ENCODE measurements at places on chromosomes 6 and 20.

- DNase-seq = no peak
These were observed 356.0 kb downstream of the BMP2 start for GRCh38 chr20:7123457-7123856.

DNA sequence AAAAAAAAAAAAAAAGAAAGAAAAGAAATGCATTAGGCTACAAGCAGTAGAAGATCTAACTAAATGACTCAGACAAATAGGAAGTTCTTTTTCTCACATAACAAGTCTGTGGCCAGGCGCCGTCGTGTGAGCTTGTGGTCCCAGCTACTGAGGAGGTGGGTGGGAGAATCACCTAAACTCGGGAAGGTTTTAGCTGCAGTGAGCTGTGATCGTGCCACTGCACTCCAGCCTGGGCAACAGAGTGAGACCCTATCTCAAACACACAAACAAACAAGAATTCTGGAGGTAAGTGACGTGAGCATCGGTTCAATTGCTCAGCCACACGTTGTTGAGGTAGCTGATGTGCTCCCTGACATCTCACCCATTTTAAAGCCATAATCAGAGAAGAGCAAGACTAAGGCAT, 37.9 kb upstream of the SLC23A2 start:
- DNase-seq = peak; percentile 31

- DNase-seq = no peak
These were observed 1592.6 kb downstream of the GRIK2 start for GRCh38 chr6:102986086-102986485.

GRCh38 chr20:21105429-21106170, 558 bp downstream of the LINC00237 start:
- no peak for DNase-seq

GRCh38 chr6:166277892-166278578, 30.2 kb downstream of the PRR18 start:
- DNase-seq = no peak

DNA sequence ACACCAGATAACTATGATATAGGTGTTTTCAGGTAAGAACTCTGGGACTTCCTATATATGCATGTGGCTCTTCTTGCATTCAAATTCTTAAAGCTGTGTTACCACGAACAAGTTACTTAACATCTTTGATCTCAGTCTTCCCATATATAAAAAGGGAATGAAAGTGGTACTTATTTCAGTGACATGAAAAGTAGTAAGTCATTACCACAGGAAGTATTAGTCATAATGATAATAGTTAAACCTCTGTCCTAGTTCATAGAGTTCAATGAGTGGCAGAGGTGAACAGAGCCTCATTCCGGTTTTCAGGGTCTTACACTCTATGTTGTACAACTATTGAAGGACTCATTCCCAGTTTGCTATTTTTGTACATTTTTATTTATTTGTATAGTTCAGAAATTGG, 237.0 kb downstream of the NKAIN2 start:
- DNase-seq = no peak

GRCh38 chr6:4358414-4359107, 223.2 kb upstream of the ECI2 start:
- DNase-seq = no peak

GRCh38 chr20:50089787-50090177, 23.2 kb downstream of the UBE2V1 start:
- no peak for DNase-seq

DNA sequence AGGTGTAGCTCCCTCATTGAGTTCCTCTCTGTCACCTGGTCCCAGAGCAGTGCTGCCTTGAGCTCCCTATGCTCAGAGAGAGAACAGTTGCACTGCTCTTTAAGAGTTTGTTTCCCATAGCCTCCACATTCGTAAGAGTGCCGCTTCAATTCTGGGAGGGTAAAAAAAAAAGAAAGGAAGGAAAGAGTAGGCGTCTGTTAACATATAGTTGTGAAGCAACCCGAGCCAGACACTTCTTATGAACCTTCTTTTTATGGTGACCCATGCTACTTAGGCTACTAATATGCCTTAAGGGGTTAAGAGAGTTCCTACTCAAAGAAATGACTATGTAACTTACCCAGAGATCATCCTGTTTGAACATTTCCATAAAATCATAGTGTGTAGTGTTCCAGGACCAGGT, 4.3 kb upstream of the ARG1 start:
- no peak for DNase-seq

DNA sequence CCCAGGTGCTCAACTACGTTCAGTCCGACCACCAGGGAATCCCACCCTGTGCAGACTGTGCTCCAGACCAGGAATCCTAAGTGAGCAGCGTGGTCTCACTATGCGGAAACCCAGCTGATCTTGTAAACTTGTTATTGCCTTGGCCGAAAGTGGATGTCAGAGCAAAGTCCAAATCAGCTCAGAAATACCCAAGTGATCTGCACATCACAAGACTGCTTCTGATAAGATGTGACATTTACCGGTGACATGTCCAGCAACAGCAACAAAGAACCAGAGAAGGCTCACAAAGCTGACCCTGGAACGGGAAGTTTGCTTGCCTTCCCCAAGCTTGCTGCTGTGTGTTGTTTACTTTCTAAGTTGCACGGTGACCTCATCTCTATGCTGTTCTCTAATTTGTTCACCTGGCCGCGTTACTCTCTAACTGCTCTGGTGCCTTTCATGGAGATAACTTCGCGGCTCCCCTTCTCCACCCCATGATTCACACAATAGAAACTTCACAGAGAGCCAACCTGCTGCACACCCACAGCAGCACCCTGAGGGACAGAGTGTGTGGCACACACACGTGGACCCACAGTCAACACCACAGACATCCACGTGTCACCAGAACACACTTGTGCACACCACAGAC, 1.7 kb downstream of the BNIP5 start:
- no peak for DNase-seq

Measured in T-helper 1 cell (primary cell).